GM03348 (cell line): ENCODE measurements at places on chromosomes 7 and 10.

DNA sequence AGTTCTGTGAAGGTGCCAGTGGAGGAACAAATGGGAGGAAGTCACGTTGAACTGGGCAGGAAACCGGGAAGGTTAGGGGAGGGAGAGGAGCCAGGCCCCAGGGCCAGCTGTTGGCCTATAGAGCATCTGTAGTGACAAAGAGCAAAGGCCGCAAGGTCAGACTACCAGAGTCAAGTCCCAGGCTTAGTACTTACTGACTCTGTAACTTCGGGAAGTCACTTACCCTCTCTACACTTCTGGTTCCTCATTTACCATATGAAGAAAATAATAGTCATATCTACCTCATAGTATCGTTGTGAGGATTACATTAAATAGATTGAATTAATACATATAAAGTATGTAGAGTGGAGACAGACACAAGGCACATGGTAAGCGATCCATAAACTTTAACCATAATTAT, 101.8 kb upstream of the FZD1 start:
- no peak for DNase-seq

DNA sequence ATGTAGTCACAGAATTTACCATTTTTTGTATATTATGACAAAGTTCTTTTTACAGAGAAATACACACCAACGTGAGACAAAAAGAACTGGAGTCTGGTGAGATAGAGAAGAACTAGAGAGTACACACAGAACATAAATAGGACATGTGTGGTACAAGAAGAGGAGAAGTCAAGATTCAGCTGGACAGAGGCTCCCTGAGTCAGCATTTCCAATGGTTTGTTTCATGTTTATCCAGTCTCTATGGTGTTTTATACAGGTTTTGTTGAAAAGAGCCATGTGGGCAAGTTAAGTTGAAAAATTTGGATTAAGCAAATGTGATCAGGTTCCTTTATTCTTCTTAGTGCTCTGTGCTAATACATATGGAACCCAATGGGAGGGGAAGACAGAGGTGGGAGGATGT, 105.5 kb upstream of the AKR1E2 start:
- no peak for DNase-seq

- DNase-seq, result no peak
These were observed 293.0 kb upstream of the NPSR1 start for GRCh38 chr7:34365011-34365410.

DNA sequence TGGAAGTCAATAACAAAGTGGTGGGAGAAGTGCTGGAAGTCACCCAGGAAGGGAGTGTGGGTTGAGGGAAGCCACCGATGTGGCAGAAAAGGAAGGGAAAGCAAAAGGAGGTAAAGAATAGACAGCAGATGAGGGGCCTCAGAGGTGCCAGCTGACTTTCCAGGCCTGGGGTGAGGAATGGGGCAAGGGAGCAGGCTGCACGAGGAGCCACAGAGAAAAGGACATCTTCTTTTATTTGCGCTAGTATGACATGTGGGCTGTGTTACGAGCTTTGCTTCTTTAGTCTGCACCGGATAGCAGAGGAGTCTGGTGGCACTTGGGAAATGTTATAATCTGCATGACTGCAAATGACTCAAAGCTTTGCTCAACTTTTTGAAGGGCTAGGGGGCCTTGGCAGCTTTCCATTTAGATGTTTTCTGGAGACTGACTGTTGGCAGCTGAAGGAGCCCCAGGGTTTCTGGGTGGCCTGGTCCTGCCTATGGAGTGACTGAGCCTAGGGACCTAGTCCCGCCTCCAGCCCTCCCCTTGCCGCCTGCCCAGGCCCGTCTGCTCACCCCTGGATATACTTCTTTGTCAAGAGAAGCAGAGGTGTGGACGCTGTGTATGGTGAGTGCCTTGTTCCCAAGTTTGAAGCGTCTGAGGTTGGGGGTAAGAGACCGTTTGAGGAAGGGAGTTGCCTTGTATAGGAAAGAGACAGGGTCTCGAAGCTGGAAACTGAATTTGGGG, 5.1 kb downstream of the PRXL2A start:
- no peak for DNase-seq

DNA sequence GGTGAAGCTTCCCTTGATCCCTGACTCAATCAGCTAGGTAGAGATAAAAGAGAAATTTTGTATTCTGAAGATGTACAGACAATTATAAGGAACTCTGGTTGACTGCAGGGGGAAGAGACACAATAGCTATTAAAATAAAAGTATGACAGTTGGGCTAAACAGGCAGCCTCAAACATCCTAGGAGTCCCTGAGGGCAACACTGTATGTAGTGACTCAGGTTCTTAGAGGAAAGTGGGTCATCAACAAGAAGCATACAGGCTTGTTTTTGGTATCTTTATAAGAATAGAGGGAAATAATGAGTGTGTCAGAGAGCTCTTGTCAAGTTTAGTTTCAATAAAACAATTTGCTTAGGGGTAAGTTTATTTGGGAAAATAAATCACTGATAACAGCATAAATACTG, 150.3 kb downstream of the AUTS2 start:
- DNase-seq, result no peak

- DNase-seq, result no peak
These were observed 153.0 kb downstream of the PDE1C start for GRCh38 chr7:31917256-31917655.

DNA sequence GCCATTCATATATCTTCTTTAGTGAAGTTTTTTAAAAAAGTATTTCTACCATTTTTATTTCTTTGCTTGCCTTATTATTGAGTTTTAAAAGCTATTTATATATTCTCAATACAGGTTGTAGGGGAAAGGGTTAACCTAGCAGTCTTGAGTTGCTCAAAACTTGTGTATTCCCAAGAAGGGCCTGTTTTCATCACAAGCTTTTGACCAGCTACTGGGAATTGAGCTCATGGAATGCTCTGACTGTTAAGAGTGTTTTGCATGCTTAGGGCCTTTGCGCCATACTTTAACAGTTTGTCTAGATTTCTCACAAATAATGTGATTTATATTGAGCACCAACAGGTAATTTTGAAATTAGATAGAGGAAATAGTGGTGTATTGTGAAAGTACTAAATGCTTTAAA, 72.0 kb upstream of the CALCR start:
- no peak for DNase-seq

DNA sequence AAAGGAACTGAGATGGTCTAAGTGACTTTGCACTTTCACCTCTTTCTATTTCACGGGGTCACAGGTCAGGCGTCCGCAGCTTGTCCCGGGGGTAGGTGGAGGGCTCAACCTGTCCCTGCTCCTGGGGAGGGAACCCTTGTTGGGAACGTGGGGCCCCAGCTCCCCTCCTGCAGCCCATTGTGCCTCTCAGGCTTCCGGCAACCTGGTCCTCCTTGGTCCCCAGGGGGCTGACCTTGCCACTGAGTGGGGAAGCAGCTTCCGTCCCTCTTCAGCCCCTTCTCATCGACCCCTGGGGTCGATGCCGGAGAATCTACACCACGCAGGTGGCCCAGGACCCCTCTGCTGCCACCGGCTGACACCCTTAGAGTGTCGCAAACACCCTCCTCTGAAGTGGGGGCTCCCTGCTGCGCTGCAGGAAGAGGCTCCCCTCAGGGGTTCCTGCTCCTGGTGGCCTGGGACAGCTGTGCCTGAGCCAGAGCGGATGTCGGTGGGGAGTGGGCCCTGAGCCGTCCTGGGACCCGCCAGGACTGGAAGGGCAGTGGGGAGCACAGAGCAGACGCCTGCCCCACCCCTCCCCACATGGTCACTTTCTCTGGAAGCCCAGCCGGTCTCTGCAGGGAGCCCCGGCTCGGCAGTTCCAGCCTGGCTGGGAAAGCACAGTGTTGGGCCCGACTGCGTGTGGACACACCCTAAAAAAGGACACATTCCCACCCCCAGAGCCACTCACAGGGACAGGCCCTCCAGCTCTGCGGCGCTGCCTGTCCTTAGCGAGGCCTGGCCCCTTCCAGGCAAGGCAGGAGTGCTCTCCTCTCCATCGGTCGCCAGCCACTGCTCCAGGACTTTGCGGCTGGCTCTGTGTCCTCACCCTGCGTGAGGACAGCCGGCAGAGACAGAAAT, 357.5 kb upstream of the SHH start:
- DNase-seq, result no peak

- DNase-seq, result no peak
These were observed 66.5 kb downstream of the AFAP1L2 start for GRCh38 chr10:114337510-114338462.

DNA sequence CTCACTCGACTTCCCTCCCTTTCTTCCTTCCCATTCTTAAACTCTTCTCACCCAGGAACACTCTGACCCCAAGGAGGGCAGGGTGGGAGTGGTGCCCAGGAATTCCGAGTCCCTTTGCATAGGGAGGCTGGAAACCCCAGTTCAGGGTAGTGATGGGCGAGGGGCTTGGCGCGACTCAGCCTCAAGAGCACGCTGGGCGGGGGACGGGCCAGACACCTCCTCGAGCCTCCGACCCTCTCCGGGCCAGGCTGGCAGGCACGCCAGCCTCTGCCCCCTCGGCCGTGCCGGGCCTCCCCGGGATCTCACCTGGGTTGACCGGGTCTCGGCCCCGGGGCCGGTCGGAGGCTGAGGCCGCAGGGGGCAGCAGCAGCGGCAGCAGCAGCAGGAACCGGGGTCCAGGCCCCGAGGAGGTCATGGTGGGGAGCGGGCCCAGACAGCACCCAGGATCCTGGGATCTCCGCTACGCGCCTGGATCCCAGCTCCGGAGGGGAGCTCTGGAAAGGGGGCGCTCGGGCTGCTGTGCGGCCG, 457 bp downstream of the PLOD3 start:
- no peak for DNase-seq

DNA sequence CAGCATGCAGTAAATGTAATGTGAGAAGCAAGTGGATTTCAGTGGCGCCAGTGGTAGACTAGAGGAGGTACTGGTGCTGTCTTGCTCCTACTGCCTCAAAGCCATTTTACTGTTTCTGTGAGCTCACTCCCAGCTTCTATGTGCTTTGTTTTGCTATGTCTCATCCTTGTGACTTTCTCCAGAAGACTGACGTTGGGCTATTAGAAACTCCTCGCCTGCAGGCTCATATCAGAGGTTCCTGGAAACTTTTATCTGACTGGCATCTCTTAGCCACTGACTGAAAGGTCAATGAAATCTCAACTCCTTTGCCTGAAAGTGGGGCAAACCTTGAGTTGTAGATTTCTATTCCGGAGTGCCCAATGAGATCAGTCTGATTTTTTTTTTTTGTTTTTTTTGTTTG, 66.4 kb upstream of the SORCS1 start:
- no peak for DNase-seq

GRCh38 chr7:80601999-80602398, 36.4 kb upstream of the CD36 start:
- no peak for DNase-seq

DNA sequence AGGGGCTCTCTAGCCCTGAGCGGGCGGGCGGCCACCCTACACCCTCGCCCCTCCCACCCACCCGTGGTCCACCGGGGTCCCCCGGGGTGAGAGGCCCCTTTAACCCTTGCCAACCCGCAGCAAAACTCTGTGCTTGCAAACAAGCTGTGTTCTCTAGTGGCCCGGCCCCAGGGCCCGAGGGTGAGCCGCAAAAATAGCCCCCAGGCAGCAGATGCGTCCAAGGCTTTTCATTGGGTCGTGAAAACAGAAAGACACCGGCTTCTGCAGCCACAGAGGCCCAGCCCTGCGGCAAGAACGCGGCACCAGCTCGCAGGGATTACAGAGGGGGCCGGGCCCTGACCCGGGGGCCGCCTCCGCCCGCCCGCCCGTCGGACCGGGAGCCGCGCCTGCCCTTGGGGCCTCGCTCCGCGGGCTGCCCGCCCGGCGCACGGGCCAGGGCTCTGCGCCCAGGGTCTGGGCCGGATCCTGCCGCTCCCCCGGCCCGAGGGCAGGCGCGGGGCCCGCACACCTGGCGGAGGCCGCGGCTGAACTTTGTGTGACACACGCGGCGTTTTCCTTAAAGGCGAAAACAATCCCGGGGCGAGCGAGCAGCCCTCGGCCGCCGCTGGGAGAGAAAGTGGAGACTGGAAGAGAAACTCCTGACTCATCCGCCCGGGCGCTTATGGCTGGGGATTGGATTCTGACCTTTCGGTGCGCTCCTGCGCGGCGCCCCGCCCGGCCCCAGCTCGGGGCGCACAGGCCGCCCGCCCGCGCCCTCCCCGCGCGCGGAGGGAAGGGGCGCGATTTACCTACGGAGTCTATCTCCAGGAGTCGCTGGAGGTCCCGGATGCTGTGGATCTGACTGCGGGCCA, 2.8 kb downstream of the PDGFA start:
- DNase-seq, result peak; percentile 84

DNA sequence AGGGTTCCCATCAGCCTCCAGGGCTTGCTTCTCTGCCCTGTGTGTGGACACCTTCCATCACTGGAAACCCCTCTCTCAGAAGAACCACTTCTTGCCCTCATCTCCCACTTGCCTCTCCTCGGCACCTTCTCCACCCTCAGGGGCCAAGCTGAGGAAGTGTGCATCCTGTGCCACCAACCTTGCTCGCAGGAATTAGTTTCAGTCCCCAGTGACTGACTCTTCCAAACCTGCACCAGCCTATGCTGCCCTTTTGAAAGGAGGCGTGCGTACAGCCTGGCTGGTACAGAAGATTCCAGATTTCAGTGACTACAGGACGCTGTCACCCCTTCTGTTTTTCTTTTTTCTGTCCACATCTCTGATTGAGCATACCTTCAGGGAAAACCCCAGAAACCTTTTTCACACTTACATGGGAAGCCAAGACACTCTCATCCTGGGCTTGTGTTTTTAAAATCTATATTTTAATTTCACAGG, 67.1 kb downstream of the IKZF1 start:
- no peak for DNase-seq

DNA sequence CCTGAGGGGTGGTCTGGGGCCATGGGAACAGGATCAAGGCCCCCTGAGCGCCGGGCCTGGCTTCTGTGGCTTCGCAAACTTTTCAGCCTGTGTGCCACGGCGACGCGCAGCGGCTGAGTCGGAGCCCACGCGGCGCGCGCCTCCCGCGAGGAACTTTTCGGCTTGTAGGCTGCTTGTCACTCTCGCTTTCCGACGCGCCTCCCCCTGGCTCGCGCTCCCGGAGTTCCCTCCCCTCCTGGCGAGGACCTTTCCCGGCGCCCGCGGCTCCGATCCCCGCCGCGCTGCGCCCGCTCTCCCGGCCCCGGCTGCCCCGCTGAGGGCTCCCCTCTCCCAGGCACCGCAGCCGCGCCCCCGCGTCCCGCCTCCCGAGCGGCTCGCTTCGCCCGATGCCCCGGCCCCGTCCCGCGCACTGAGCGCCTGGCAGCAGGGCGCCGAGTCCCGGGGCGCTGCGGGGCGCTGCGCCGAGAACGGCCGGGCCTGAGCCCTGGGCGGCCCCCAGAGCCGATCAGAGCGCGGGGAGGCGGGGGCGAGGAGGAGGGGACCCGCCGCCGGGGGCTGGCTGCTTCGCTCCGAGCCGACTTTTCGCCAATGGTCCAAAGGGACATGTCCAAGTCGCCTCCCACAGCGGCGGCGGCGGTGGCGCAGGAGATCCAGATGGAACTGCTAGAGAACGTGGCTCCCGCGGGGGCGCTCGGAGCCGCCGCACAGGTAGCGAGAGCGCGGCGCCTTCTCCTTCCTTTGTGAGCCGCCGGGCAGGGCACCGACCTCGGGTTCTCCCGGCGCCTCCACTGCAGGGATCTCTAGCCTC, at the start of gene CACNB2:
Gene CACNB2, plus strand, starts transcription at position 276 of the 808 bp plus-strand sequence.
- peak; percentile 86 for DNase-seq

GRCh38 chr7:68424658-68425297, 1173.5 kb upstream of the AUTS2 start:
- DNase-seq, result no peak
